Activated naive CD4-positive, alpha-beta T cell treated with anti-CD3 and anti-CD28 coated beads, Interleukin-2, amount 10 ng/mL, durations not matched to agents 5 hours and 36 hours (primary cell): ENCODE measurements at places on chromosomes 6 and 20. TPM values are rescaled to one million over a fixed set of nuclear protein-coding genes. Genes with fewer than 3 reads are reported as not detected.

The LAMA4 gene
- total RNA-seq: not detected

The PPP1R16B gene
- 80.5 TPM for total RNA-seq

The GUCA1A gene
- not detected for total RNA-seq

The SLC22A1 gene
- total RNA-seq: 0.50 TPM

The CDH26 gene
- total RNA-seq: 1.0 TPM

The TAF11 gene
- 27.3 TPM for total RNA-seq

The LY6G6C gene
- not detected for total RNA-seq

The BANF2 gene
- not detected for total RNA-seq

The SMIM26 gene
- total RNA-seq: 62.8 TPM

The DDX43 gene
- 0.46 TPM for total RNA-seq

The HRH3 gene
- not detected for total RNA-seq

The CST5 gene
- not detected for total RNA-seq

The SLC26A8 gene
- total RNA-seq: not detected

The IL17F gene
- 0.65 TPM for total RNA-seq

The STMN3 gene
- 49.7 TPM for total RNA-seq

The TBXT gene
- total RNA-seq: not detected

The GPR63 gene
- total RNA-seq: 2.2 TPM

The KIFC1 gene
- total RNA-seq: 106 TPM

The VSTM2L gene
- not detected for total RNA-seq

The METTL24 gene
- total RNA-seq: not detected

The PCK1 gene
- not detected for total RNA-seq

The DYNLT2 gene
- 1.9 TPM for total RNA-seq

The GABRR1 gene
- total RNA-seq: not detected

The OOEP gene
- total RNA-seq: not detected

The TCF21 gene
- total RNA-seq: not detected

The NAPB gene
- total RNA-seq: 14.1 TPM

The FABP7 gene
- total RNA-seq: not detected

The DEFB124 gene
- not detected for total RNA-seq

The EFCAB8 gene
- 0.39 TPM for total RNA-seq

The PMEPA1 gene
- total RNA-seq: 1.1 TPM

The OR2J1 gene
- total RNA-seq: not detected

The HLA-DMB gene
- 9.6 TPM for total RNA-seq

The POU5F1 gene
- total RNA-seq: not detected

The CRYBG1 gene
- total RNA-seq: 31.1 TPM

The ATP6V1G2 gene
- total RNA-seq: 3.5 TPM

The GTF2H4 gene
- total RNA-seq: 28.3 TPM
